Peyer's patch (tissue), 4 donors: ENCODE measurements at places on chromosomes 2 and 18. TPM values are rescaled to one million over a fixed set of nuclear protein-coding genes. Genes with fewer than 3 reads are reported as not detected.
A peak's percentile ranks its signal among the peaks of the same experiment; 100 is the strongest.

The ZNF532 gene
- total RNA-seq = 13.7 TPM

The PLEK gene
- total RNA-seq = 46.2 TPM

The ERLEC1 gene
- total RNA-seq = 69.3 TPM

DNA sequence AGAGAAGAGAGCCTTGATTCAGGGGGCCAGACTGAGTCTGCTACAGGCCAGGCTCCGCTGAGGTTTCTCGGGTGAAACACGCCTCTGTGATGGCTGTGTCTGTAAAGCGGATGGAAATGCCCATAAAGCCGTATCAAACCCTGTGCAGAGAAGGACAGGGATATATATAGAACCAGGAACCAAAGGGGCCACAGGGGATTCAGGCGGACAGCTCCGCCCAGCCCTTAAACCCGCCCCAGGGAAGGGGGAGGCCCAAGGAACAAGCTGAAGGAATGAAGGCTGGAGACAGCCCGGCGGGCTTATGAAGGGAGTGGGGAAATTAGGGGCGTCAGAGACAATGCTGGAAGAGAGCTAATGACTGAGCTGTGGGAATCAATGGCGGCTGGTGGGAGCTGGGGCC, 42.1 kb downstream of the NHEJ1 start:
- no peak overlapping the region for H3K4me3 ChIP-seq
- peaks cover 5% of the 10 kb centered on the region for H3K36me3 ChIP-seq
- no peak overlapping the region for H3K27ac ChIP-seq
- H3K4me1 ChIP-seq = no peaks in the 10 kb centered on the region
- H3K27me3 ChIP-seq = no peaks in the 10 kb centered on the region

GRCh38 chr2:173187941-173188788, 112.5 kb downstream of the MAP3K20 start:
- H3K4me1 ChIP-seq = no peaks in the 10 kb centered on the region
- no peaks in the 10 kb centered on the region for H3K36me3 ChIP-seq
- DNase-seq = no peak
- no peaks in the 10 kb centered on the region for H3K27me3 ChIP-seq
- no peak overlapping the region for H3K27ac ChIP-seq

The HAT1 gene
- 8.7 TPM for total RNA-seq

The ELOA2 gene
- not detected for total RNA-seq

- DNase-seq = no peak
- no peaks in the 10 kb centered on the region for H3K27me3 ChIP-seq
- H3K27ac ChIP-seq = no peak overlapping the region
- H3K4me1 ChIP-seq = no peaks in the 10 kb centered on the region
These were observed 464.0 kb downstream of the FBXO15 start for GRCh38 chr18:73683409-73684238.

The GKN2 gene
- total RNA-seq = not detected

DNA sequence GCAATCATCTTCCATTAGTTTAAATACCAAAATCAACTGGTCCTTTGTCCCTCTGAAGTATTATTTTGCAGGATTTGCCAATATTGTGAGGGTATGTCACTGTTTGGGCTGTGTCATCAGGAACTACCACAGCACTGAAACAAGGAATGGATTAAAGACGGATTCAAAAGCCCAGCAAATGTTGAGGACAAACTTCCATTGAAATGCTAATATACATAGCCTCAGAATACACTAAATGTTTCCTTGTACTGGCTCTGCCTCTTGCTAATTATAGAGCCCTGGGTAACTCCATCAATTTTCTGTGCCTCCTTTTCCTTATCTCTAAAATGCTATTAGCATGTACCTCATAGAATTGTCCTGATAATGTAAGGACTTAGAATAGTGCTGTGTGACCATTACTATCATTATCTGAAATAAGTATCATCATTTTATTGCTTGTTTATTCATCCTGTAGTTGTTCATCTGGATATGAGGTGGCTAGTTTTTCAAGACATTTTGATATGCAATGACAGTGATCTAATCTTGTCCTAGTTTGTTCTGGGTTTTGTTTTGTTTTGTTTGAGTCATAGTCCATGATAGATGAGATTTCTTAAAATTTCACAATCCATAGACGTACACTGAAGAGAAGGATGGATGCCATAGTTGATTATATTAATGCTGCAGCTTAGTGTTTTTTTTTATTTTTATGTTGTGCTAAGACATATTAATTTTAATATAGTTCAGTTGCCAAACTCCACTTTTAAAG, 333.4 kb upstream of the KCNH7 start:
- no peak for DNase-seq
- no peak overlapping the region for H3K4me3 ChIP-seq
- no peaks in the 10 kb centered on the region for H3K27me3 ChIP-seq
- no peak overlapping the region for H3K27ac ChIP-seq

DNA sequence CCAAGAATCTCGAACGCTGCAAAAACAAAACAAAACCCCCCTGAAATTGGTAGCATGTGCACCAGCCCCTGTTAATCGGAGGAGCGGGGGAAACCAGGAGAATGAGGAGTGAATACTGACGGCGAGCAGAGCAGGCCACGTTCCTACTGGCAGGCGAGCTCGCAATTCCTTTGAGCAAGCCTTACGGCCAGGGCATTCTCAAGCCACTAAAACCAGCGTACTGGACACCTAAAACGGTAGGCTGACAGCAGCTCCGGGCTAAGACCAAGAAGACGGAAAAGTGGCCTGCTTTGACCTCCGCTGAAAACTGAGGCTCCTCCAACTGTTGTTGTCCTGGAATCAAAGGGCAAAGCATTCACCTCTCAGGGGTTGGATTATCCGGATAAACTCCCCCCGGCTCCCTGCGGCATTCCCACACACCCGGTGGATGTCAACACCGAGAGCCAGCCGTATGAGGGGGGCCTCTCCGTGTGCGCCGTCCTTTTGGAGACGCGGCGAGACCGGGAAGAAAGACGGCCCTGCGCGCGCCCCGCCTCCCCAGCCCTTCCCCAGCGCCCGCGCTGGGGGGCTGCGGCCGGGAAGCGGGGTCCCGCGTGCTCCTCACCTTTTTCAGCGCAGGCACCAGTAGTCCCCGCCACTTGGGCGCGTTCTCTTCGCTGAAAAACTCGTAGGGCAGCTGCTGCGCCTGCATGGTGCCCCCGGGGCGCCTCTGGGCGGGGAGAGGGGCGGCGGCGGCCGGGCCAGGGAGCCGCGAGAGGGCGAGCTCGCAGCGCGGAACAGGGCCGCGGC, 925 bp downstream of the SOS1 start:
- H3K4me3 ChIP-seq = peak overlapping the region; percentile 86
- DNase-seq = peak; percentile 82
- H3K36me3 ChIP-seq = no peaks in the 10 kb centered on the region
- H3K27me3 ChIP-seq = no peaks in the 10 kb centered on the region
- H3K4me1 ChIP-seq = peaks cover 9% of the 10 kb centered on the region
- H3K27ac ChIP-seq = peak overlapping the region; percentile 89

DNA sequence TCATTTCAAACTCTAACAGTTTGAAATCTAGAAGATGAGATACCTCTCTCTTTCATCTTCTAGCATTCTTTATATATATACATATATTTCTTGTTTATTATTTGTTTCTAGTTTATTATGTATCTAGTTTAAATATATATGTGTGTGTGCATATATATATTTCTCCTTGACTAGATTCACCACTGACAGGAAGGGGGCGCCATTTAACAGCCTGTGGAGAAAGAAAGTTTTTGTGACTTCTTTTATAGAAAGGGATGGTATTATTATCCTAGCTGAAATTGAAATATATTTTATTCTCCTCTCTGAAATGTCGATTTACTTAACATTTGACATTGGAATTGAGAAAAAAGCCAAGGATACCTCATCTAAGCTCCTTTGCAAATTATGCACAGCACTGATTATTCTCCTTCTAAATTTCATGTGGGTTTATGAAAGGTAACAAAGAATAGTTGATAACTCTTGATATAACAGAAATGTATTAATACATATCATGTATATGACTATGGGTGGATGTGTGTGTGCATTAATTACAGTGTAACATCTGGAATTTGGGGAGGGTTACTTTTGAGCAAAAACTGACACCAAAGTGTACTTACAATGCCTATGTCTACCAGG, 160.7 kb upstream of the NT5C1B start:
- no peaks in the 10 kb centered on the region for H3K4me1 ChIP-seq
- no peak for DNase-seq
- no peak overlapping the region for H3K27ac ChIP-seq
- no peak overlapping the region for H3K4me3 ChIP-seq
- H3K27me3 ChIP-seq = no peaks in the 10 kb centered on the region

The MAB21L4 gene
- total RNA-seq = not detected

DNA sequence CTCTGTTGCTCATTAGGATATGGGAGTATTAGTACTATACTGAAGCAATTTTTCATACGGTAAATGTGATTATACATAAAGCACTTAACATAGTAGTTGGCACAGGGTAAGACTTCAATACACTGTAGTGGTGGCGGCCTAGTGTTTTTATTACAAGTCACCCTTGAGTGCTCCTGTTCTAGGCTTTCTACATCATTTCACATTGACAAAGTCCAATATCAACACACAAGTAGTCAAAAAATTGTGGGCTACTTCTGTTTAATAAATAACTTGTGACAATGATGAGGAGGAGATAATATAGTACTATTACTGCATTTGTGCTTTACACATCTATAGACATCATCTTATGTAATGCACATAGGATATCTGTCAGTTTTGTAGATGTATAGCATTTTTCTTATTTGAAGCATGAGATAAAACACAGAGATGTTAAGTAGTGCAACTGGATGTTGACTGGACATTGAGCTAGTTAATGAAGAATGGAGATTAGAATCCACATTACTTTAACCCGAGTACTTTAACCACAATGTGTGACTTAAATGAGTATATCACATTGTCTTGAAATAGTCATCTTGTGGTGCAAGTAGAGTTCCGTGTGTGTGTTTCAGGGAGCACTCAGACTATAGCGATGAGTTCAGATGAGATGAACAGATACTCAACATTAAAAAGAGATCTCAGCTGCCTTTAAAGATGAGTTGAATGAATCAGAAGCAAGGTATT, 134.8 kb downstream of the ZNF385B start:
- no peak for DNase-seq
- no peaks in the 10 kb centered on the region for H3K27me3 ChIP-seq
- H3K4me1 ChIP-seq = no peaks in the 10 kb centered on the region
- no peak overlapping the region for H3K4me3 ChIP-seq
- no peak overlapping the region for H3K27ac ChIP-seq
